ENCODE measurements at places on chromosomes 16 and 17. TPM values are rescaled to one million over a fixed set of nuclear protein-coding genes. Genes with fewer than 3 reads are reported as not detected.

DNA sequence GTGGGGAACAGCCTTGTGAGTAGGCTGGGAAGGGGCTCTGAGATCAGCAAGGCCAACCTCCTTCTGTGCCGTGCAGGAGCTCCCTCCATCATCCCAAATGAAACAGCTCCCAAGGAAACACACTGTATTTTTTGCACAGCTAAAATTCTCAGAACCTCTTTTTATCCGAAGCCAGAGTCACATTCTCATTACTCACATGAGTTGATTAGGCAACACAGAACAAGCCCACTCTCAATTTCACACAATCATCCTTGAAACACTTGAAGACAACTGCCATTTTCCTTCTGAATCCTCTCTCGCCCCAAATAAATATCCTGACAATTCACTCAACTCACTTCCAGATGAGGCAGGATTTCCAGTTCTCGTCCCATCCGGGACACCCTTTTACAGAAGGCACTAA, 66.1 kb downstream of the MYO18A start:
- DNase-seq = no peak

- DNase-seq = no peak
These were observed 11.9 kb downstream of the TMEM94 start for GRCh38 chr17:75468291-75468754.

DNA sequence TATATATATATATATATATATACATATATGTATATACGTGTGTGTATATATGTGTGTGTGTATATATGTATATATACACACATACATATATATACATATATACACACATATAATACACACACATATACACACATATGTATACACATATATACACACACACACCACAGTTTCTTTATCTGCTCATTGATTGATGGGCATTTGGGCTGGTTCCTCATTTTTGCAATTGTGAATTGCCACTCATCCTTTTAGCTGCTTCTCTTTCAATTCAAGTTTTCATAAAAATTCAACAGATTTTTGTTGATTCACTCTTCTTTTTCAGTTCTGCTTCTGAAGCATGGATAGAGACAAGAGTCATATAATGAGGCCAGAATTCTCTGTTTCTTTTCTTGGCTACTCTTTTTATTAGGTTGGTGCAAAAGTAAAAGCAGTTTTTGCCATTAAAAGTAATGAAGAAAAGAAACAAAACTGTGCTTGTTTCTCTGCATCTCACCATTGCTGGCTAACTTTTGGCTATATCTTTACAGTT, 44.5 kb downstream of the SLFN5 start:
- no peak for DNase-seq

- DNase-seq = no peak
These were observed 3.7 kb upstream of the USP32 start for GRCh38 chr17:60395508-60396065.

- DNase-seq = no peak
These were observed 80.8 kb downstream of the SOCS1 start for GRCh38 chr16:11175106-11175786.

GRCh38 chr16:86653285-86654006, 75.1 kb downstream of the FOXL1 start:
- no peak for DNase-seq

- peak; percentile 56 for DNase-seq
These were observed 49.8 kb upstream of the BAHCC1 start for GRCh38 chr17:81345228-81346089.

TSNAXIP1 gene
- 1.9 TPM for total RNA-seq

DNA sequence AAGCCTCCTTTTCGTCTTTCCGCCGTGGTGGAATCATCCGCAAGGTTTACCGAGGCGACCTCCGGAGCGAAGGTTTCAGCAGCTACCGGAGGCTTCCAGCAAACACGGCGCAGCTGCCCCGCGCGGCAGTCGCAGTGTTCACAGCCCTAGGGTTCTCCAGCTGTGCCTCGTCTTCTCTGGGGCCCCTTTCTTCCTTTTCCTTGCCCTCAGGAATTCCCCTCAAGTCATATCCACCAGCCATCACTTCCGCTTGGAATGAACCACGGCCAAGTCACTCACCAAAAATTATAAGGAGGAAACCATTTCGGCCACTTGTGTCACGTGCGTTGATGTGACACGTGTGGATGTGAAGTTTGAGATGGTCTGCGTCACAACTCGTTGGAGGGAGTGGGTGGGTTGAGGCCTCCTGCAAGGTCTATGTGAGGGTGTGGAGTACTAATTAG, 636 bp upstream of the ERN1 start:
- DNase-seq = no peak

DNA sequence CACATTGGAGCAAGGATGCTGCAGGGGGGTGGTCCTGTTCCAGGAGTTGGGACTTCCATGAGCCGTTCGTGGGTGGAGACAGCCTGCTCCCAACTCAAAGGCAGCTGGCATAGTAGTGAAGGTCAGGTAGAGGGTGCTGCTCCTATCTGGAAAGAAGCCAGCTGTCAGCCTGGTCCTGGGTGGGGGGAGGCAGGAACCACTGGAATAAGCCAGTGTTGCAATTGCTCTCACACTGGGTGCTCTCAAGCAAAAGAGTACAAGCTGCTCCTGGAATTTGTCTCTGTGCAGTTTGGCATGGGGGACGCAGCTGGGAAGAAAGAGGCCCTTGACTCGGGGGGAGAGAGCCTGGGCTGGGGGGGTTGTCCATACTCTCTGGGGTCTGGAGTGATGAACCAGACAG, 8.7 kb downstream of the CACNG5 start:
- DNase-seq = no peak

- DNase-seq = no peak
These were observed 21.4 kb downstream of the ZC3H18 start for GRCh38 chr16:88591577-88592021.

TNFRSF17 gene
- 6.9 TPM for total RNA-seq

DNA sequence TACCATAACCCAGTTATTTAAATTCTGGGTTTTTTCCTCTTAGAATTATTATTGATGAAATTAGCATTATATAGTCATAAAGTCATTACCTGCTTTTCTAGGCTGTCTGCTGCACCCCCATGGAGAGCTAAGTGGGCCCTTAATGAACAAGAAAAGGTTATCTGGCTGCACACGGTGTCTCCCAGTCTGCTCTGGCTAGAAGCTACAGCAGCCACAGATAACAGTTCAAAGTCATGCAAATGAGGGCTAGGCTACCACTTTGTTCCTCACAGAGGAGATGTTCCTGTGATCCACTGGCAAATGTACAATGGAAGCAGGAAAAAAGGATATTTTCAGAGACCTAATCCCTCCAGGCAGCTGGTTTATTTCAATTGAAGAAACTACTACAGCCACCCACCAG, 112.1 kb downstream of the SNX11 start:
- DNase-seq = no peak

FOXC2 gene
- total RNA-seq = not detected

TP53TG3C gene
- not detected for total RNA-seq

GRCh38 chr17:45438931-45439610, 6.4 kb upstream of the ARHGAP27 start:
- DNase-seq = no peak

- no peak for DNase-seq
These were observed 85.5 kb downstream of the SHISA6 start for GRCh38 chr17:11326492-11326891.

- DNase-seq = no peak
These were observed 30.8 kb downstream of the CYB5D2 start for GRCh38 chr17:4173781-4174180.

DPEP2 gene
- 13.8 TPM for total RNA-seq

SLC9A5 gene
- total RNA-seq = 2.5 TPM

DNA sequence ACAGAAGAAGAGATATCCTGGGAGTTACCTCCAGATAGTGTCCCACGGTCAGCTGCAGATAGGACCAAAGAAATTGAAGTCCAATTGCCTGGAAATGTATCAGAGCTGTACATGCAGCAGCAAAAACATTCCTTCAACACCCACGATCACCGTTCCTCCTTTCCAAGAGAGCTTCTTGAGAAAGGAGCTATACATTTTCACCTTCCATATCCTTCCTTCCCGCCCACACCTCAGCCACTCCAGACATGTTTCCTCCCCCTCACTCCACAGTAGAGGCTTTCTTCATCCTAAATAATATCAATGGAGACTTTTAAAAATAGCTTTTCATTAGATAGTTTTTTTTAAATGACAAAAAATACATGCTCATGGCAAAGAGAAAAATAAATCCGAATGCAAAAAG, 87.6 kb downstream of the HS3ST2 start:
- DNase-seq = no peak

KRTAP17-1 gene
- total RNA-seq = not detected

DNA sequence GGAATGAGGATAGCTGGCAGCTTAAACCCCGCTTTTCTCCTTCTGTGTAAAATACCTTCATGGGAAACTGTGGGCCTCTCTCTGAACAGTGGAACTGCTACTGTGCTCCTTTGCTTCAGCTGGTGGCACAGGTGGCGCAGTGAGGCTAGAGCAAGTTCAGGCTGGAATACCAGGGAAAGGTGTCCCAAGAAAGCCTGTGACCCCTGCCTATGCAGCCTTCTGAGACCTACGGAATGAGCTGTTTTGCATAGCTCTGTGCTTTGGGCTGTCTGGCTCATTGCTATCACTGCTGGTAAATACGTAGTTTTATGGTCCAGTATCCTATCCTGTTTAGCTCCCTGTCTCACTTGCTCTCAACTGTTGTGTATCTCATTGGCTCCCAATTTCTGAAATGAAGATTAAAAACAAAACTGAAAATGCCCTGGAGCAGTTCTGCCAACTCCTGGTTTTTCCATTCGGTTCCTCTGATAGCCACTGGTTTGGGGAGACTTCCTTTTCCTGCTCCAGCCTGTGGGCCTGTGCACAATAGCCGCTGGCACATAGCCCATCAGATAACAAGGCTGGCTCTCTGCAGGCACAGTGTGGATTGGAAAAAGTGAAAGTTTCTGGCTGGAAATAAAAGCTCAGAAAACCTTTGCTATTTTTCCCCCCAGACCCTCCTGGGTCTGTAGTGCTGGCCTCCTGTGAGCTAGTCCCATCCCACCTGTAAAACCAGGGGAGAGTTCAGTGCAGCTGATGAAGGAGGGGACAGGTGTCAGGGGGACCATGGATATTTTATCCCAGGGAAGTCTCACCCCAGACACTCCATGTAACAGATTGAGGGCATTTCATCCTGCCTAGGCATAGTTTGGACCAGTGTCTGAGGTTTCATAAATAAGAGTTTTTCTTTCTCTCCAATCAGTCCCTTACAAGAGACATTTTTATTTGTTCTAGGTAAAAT, 24.0 kb downstream of the LIMD2 start:
- DNase-seq = no peak

ABCA5 gene
- 30.3 TPM for total RNA-seq

GRCh38 chr17:2621241-2621640, 27.8 kb downstream of the PAFAH1B1 start:
- no peak for DNase-seq

ZACN gene
- 0.34 TPM for total RNA-seq

DNA sequence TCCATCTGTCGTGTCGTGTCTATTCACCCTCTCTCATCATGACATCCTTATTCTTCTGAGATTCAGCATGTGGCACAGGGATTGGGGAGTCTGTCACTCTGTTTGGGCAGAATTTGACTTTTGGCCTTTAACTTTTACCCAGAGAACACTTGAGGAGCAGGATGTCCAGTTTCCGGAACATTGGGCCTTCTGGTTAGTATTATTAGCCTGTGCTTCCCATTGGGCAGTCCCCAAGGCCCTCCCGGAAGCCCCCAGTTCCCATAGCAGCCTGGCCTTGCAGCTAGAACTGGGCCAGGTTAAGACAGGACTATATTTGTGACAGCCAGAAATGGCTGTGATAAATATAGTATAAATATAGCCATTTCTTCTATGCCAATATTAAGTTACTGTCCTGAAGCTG, 9.6 kb downstream of the SCN4A start:
- DNase-seq = no peak

GALR2 gene
- 0.32 TPM for total RNA-seq

DNA sequence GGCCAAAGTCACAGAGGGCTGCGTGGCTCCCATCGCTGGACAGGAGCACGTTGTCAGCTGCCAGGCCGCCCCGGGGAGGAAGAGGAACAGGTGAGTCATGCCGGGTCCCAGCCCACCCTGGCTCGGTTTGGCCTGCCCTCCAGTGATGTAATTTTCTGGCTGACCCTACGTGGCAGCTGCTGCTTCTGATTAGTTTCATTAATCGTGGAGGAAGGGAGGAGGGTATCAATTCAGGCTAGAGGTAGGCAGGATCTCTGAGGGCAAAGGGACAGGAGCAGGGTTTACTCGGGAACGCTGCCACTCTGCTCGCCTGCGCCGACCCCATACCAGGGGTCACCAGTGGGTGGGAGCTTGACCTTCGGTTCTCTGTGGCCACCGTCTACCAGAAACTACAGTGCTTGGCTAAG, 11.7 kb upstream of the SPATA32 start:
- DNase-seq = no peak

DNA sequence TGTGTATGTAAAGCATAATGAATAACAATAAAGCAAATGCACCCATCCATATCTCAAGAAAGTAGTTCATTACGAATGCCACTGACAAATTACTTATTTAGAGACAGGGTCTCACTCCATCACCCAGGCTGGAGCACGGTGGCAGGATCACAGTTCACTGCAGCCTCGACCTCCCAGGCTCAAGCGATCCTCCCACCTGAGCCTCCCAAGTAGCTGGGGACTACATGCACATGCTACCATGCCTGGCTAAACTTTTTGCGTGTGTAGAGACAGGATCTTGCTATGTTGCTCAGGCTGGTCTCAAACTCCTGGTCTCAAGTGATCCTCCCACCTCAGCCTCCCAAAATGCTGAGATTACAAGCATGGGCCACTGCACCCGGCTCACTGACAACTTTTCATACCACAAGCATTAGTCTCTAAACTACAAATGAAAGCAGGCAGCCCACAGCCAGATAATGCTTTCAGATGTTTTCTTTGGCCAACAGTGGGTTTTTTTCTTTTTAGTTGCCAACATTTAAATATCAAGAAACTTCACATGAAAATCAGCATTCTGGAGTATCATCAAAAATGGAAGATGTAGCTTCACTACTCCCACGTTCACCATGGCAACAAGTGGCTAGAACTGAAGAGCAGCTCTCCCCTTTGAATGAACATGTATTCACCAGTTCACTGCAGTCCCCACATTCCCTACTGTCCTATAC, 7.7 kb downstream of the ARHGAP17 start:
- no peak for DNase-seq
